ENCODE measurements at places on chromosomes 5 and 9.

- DNase-seq = no peak
These were observed 116.7 kb downstream of the NR6A1 start for GRCh38 chr9:124654431-124654830.

GRCh38 chr9:75164573-75164972 is 76.3 kb downstream of the OSTF1 start:
- DNase-seq = no peak

- DNase-seq = no peak
These were observed 700.2 kb upstream of the PTPRD start for GRCh38 chr9:11312966-11313365.

DNA sequence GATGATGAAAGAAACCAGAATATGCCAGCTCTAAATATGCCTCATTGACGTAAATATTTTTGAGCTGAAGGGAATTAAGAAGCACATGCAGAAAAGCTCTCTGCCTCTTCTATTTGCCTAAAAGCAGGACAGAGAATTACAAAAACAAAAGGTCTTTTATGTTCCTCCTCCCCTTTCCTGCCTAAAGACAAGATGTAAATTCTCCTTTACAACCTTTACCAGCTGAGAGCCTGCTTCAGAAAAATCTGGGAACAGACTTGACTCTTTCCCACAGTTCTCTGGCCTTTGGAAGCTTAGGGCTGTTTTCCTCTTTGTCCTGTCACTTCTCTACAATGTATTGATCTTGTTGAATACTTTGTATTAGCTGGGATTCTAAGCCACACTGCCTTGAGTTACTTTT is 199.7 kb downstream of the TMC1 start:
- no peak for DNase-seq

DNA sequence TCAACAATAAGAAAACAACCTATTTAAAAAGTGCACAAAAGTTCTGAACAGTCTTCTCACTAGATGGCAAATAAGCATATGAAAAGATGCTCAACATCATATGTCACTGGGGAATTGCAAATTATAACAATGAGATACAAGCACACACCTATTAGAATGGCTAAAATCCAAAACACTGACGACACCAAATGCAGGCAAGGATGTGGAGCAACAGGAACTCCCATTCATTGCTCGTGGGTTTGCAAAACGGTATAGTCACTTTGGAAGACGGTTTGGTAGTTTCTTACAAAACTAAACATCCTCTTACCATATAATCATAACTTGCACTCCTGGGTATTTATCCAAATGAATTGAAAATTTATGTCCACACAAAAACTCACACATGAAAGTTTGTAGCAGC is 100.9 kb upstream of the TBC1D2 start:
- no peak for DNase-seq

GRCh38 chr5:134714541-134714940 is 23.8 kb upstream of the CAMLG start:
- no peak for DNase-seq

GRCh38 chr9:108834959-108835665 is 20.7 kb downstream of the ACTL7B start:
- DNase-seq = no peak

DNA sequence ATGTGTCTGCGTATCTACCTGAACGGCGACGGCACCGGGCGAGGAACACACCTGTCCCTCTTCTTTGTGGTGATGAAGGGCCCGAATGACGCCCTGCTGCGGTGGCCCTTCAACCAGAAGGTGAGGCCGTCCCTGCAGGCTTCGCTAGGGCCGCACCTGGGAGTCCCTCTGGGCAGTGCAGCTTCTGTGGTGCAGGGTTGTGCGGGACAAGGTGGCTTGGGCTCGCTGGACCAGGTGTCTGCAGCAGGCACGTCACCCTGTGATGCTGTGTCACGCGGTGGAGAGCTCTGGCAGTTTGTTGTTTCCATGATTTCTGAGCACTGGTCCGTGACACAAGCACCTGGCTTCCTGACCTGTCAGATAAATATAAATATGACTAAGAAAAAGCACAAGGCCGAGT is 20.7 kb downstream of the FBXW5 start:
- no peak for DNase-seq

DNA sequence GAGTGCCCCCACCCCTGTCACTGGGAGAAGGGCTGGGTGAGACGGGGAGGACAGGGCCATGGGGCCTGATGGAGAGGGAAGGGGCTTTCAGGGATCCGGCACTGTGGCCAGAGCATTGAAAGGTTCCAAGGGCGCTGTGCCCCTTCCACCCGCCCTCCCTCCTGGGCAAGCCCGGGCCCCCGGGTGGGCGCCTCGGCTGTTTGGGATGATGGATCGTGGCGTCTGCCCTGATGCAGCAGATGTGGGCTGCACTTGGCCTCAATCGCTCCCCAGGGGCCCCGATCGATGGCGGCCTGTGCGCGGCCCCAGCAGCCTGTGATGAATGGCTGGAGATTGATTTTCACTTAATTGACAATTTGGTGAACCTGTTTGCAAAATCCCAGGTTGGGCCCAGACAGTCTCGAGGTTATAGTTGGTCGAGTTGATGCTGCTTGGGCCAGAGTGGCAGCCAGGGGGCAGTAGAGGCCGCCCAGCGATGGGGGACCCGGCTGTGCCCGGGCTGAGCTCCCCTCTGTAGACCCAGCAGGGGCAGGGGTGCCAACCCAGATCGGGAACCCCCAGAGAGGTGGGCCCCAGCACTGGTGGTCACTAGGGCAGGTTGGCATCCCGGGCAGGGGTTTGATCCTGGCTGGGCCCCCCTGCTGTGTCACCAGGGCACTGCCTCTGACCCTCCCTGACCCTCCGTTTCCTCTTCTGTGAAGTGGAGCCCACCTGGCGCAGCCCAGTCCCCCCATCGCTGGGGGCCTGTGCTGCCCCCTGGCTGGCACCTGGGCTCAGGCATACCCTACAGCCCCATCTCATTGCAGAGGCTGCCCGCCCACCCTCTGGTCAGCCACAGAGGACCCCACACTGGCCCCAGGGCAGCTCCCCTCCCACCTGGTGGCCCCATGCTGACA is 34.7 kb downstream of the LHX3 start:
- DNase-seq = no peak

DNA sequence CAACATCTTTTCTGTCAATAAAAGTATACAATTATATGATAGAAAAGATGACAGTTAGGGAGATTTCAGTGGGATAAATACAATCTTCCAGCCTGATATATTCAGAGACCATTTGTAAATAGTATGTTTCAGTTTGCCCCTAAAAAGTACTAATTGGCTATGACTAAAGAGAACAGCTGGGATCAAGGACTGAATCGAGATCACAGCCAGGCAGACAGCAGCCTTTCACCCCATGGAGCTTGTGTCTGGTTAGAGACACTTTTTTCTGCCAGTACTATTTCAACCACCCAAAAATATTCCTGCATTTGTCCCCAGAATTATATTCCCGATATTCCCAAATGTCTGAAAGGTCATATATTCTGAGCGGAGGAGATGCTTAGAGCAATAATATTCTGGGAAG is 577.3 kb upstream of the TLE4 start:
- no peak for DNase-seq

GRCh38 chr9:91182429-91183225 is 179.1 kb downstream of the AUH start:
- no peak for DNase-seq

GRCh38 chr5:56148453-56148971 is 84.6 kb downstream of the ANKRD55 start:
- DNase-seq = no peak

GRCh38 chr9:106333481-106333880 is 529.5 kb upstream of the ZNF462 start:
- DNase-seq = no peak

- no peak for DNase-seq
These were observed 17.6 kb upstream of the NDST1 start for GRCh38 chr5:150490296-150490669.

DNA sequence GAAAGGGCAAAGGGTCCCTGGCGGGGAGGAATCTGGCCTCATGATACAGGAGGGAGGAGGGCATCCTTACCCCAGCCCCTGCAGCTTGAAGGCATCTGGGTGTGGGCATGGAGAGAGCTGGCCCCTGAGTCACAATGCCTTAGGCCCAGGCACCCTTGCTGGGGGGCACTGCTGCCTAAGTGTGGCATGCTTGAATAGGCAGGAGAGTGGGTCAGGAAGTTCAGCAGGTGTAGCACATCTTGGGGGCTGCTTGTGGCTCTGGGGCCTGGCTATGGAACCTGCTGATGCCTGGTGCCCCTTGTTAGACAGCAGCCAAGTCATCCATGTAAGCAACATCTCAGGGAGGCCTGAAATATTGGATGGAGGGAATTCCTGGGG is 63.1 kb downstream of the HSPA4 start:
- DNase-seq = no peak

GRCh38 chr5:118578093-118578492 is 410.3 kb downstream of the DTWD2 start:
- DNase-seq = no peak

GRCh38 chr9:124950050-124950718 is 9.3 kb upstream of the GOLGA1 start:
- no peak for DNase-seq

- DNase-seq = no peak
These were observed 11.3 kb upstream of the TMEM141 start for GRCh38 chr9:136779808-136780207.

- DNase-seq = no peak
These were observed 7.7 kb downstream of the CXCL14 start for GRCh38 chr5:135571066-135571609.

DNA sequence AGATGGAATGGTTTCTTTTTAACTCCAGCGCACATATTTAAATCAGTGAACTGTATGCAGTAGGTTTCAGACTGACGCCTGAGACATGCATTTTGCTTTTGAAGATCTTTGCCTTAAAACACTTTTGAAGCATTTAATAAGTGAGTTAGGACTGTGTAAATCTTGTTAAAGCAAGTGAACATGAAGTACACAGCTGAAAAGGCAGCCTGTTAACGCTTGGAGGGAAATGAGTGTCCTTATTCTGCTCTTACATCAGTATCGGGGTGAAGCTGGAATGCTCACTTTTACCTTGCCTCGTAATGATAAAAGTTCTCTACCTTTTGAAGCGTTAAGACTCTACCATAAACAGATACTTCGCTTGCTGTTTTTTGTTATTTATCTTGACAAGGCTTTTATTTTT is 552.2 kb downstream of the ZNF608 start:
- DNase-seq = no peak

GRCh38 chr5:154403776-154404387 is 41.9 kb upstream of the SAP30L start:
- DNase-seq = no peak

- DNase-seq = no peak
These were observed 3.5 kb downstream of the BOD1 start for GRCh38 chr5:173612948-173613347.

GRCh38 chr9:137742698-137743097 is 123.9 kb downstream of the EHMT1 start:
- DNase-seq = no peak

- no peak for DNase-seq
These were observed 6.6 kb downstream of the C1QTNF2 start for GRCh38 chr5:160363660-160364395.

- DNase-seq = no peak
These were observed 837.1 kb upstream of the ZNF608 start for GRCh38 chr5:125583321-125584139.

DNA sequence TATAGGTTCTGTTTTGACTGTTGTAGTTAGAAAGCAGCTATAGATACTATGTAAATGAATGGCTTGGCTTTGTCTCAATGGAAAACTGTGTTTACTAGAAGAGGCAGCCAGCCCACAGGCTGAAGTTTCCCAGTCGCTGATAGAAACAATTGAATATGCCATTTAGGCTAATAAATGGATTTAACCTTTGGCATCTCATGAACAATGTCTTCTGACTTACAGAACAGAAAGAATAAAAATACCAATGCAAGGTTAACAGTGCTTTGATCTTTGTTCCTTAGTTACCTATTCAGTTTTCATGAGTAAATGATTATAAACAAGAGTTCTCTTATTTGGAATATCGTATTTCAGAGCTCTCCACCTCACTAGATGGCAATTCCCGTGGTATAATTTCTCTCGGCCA is 120.6 kb downstream of the PAM start:
- no peak for DNase-seq

- DNase-seq = peak; percentile 59
These were observed at the start of gene EHMT1 for GRCh38 chr9:137618105-137619067. Gene EHMT1 (plus strand): TSS chr9:137619005. CDS start chr9:137619029, 24 bp downstream.

DNA sequence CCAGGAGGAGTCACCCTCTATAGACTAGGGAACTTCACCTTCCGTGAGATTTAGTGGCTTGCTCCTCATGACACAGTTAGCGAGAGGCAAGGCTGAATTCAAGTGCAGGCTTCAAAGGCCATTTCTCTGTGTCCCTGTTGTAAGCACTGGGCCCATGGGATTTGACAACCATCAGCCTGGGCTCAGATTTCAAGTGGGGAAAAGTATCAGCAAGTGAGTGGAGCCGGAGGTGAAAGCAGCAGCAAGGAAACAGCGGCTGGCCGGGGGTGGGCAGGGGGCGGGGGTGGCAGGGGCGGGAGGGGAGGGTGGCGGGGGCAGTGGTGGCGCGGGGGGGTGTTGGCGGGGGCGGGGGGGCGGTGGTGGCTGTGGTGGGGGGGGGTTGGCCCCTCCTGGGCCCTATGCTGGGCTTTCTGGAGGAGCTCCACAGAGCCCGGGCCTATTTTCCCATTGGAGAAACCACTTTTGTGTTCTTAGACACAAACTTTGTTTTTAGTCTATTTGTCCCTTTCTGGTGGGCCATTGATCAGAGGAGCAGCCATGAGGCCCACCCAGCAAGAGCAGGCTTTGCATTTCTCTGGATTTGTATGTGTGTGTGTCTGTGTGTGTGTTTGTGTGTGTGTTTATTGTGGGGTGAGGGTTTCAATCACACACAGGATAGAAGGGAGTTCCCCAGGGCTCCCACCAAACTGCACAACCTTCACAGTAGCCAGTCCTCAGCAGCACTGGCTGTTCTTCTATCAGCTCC is 165.4 kb upstream of the RAI14 start:
- no peak for DNase-seq

DNA sequence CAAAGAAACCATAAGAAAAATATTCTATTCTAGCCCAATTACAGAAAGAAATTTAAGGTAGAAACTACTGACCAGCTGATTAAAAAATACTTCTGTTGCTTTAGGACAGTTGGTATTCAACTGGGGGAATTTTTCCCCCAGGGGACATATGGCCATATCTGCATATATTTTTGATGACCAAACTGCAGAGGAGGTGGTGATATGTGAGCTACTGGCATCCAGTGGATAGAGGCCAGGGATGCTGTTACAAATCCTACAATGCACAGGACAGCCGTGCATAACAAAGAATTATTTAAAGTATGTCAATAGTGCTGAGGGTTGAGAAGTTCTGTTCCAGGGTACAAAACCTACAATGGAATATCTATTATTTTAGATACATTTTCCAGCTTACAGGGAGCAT is 24.0 kb downstream of the ZFR start:
- DNase-seq = peak; percentile 10

- DNase-seq = no peak
These were observed 424.1 kb upstream of the ACTBL2 start for GRCh38 chr5:57906671-57907070.

DNA sequence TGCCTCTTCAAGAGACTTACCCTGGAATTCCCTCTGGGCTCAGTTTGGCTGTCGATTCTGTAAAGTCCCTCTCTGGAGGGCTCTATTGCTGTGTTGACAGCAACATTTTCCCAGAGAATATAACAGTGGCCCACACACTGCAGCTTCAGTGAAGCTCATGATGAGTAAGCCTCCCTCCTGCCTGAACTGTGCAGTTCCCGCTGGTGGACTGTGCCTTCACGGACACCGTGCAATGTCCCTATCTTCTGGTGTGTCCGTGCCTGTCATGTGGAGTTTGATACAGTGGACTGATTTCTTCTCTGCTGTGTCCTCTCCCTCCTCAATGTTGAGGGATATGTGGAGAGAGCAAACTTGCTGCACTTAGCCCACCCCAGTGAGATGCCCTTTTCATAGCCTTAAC is 109.0 kb downstream of the NTRK2 start:
- no peak for DNase-seq

- DNase-seq = no peak
These were observed 7.7 kb upstream of the SHISAL2B start for GRCh38 chr5:64682608-64683007.

Data from amniotic stem cell (primary cell).